ENCODE measurements at places on chromosomes 6 and 20.

DNA sequence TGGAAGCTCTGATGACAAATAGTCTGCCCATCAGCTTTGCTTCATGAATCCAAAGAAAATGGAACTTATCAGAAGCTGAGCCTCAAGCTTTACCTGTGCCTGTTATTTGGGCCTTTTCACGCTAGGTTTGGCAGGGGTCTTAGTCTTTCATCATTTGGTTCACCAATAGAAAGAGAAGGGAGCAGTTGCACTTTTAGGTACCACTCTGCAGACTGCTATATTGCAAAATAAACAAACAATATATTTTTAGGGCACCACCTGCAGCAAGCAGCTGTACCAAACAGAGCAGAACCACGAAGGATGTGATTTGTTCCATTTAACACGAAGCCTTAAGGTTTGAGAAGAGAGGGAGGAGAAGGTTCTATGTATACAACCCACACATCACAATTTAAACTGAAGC is 291.4 kb upstream of the RNF217 start:
- DNase-seq: no peak

DNA sequence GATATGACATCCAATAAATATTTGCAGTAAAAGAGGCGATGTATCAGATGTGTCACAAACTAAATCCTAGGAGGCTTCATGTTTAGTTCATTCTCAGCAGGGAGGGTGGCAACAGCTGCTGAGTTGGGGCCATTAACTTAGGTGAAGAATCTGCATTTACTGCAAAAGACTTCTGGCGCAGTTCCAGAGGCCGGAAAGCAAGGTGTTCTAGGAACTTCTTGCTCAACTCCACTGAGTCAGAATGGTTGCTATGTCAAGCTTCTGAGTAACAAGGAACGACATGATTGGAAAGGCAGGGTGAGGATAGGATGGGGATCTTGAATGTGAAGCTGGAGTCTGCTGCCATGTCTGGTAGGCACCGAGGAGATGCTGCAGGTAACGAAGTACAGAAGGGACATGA is 11.7 kb downstream of the ADNP start:
- DNase-seq: peak; percentile 16

DNA sequence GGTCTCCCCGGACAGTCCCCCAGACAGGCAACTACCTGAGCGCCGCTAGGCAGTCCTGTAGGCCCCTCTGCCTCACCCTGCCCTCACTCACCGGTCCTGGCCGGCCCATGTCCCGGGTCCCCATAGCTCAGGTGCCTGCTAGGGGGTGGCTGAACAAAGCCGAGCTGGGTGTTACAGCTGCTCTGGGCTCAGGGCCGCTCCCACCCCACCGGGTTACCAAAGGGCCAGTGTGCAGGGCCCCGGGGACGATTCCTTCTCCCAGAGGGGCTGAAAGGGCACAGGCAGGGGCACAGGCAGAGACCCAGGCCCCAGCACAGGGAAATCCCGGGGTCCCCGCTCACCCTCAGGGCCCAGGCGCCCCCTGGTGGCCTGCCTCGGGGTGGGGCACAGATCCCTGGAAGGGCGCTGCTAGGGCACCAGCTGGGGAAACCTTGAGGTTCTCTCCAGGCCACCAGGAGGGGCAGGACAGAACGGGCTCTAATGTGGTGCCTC is 118.4 kb downstream of the GRM4 start:
- peak; percentile 74 for DNase-seq

DNA sequence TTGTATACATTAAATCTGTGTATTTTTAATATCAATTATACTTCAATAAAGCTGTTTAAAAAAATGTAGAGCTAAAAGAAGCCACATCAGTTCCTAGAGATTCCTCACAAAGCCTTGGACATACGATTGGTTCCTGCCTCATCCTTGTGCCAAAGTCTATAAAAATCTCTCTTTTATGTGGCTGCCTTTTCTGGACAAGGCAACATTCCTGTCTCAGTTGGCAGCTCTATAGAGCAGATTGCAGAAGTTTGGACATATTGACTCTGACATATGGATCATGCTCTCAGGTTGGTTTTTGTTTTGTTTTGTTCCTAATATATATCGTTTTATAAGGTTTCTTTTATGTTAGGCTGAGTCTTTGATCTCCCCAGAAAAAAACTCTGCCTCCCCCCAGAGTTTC is 148.9 kb downstream of the MAFB start:
- no peak for DNase-seq

- no peak for DNase-seq
Observed at GRCh38 chr20:35166242-35166830, 5.5 kb upstream of the PROCR start.

DNA sequence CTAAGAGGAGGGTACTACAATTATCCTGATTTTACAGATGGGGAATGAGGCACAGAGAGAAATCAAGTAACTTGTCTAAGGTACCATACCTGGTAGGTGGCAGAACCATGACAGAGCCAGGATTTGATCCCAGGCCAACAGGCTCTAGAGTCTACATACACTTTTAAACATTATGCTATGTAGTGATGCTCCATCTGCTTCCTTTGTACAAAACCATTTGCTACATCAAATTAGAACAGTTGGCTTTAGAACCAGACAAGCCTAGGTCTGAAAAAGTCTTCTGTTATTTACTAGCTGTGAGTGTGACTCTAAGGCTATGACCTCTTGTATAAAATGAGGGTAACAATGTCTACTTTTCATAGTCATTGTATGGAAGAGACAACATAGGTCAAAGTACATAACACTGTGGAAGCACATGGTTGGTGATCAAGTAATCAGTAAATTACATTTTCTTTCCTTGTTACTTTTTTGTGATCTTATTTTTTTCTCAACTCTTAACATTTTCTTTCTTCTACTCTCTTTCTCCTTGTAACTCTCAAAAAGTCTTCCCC is 122.1 kb downstream of the PDSS2 start:
- no peak for DNase-seq

GRCh38 chr6:157631412-157631811 is 191.6 kb upstream of the SNX9 start:
- DNase-seq: no peak

GRCh38 chr6:54706391-54706790 is 140.2 kb upstream of the FAM83B start:
- no peak for DNase-seq

GRCh38 chr6:53573299-53573698 is 28.4 kb upstream of the GCLC start:
- DNase-seq: no peak

GRCh38 chr6:33301877-33302276 is 3.1 kb upstream of the RGL2 start:
- no peak for DNase-seq

- no peak for DNase-seq
Observed at GRCh38 chr6:100415768-100416167, 49.0 kb downstream of the SIM1 start.

- DNase-seq: no peak
Observed at GRCh38 chr20:4006640-4007039, 8.7 kb downstream of the RNF24 start.

DNA sequence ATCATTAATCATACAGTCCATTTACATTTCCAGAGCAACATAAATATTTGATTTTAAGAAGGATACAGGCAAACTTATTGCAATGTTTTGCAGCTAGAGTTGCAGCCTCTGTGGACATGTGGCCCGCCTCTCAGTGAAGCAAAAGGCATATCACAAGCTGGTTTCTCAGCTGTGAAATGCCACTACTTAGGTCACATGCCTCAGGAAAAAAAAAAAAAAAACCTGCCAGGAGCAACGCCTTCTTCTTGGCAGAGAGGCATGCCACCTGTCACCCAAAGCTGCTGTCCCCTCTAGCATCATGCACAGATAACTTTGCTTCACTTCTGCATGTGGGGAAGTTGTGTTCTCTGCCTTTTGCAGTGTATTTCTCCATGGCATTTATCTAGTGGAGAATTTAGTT is 18.5 kb downstream of the GRM1 start:
- DNase-seq: no peak

DNA sequence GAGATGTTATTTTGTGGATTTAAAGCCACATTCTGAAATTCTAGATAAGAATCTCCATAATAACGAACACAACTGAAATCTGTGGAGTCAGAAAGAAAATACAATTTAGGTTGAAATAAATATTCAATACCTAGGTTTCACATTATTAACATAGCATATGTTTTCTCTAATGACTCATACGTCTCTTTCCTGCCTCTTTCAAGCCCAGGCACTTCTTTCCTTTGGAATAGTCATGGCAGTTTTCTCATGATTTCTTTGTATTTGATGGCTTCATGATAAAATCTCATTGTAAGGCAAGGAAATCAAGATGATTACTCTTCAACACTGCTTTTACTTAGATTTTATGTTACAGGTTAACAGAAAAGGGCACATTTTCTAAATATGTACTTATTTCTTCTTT is 803.7 kb downstream of the PHF3 start:
- DNase-seq: no peak

- no peak for DNase-seq
Observed at GRCh38 chr20:432208-432607, 24.1 kb downstream of the RBCK1 start.

- DNase-seq: no peak
Observed at GRCh38 chr20:10972219-10972860, 298.5 kb upstream of the JAG1 start.

DNA sequence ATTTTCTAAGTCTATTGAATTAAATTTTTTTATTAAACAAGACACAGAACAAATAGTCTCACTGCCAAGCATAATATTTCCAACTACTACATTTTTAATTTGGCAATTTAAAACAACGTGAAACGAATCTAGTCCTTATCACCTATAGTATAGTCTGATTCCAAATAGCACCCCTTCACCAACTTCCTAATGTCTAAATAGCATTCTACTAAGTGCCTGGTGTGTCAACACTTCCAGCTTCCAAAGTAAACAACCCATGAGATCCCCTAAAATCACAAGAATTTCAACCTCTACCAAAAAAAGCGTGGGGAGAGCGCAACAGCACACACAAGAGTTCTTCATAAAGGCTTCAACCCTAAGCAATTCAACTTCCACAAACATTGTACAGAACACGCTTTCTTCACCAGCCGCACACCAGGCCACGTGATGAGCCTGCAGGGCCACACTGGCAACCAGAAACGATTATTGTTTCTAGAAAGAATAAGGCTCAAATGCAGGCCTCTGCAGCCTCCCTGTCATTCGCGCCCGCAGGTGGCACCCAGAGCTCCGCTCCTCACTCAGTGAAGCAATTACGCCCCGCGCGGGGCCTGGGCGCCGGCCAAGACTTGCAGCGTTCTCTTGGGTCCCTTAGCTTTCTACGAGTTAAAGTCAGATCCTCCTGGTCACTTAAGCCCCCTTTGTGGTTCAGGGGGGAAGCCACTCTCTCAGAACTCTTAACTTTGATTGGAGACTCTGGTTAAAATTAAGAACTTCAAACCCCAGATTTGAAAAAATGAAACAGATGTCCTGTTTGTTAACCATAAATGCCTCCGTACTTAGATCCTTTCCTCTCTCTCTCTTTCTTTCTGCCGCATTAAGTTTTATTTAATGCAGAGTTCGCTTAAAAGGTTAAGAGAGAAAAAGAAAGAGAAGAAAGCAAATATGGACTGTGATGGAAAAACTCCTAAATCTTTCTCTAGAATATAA is 18.3 kb downstream of the SIM1 start:
- no peak for DNase-seq

DNA sequence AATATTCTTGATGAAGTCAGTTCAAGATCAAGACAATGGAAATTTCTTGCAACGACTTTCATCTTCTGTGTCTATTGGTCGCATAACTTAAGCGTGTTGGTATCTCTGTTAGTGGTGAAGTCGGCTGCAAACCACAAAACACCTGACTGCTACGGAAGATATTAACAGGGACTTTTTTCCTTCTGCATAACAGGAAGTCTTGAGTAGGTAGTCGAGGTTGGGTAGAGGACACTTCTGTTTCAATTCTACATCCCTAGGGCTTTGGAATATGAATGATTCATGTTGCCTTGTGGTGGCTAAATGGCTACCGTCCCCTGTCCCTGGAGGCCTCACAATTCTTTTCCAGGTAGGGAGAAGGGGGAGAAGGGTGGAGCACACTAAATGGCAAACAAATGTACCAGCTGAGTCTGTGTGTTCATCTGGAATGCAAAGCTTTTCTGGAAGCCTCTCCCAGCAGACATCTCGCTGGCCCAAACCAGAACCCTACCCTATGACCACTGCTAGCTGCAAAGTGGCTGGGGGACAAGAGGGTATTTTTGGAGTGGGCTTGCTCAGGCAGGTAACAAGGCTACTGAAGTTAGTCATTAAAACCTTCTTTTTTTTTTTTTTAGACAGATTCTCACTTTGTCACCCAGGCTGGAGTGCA is 34.6 kb upstream of the NKX2-2 start:
- peak; percentile 63 for DNase-seq

DNA sequence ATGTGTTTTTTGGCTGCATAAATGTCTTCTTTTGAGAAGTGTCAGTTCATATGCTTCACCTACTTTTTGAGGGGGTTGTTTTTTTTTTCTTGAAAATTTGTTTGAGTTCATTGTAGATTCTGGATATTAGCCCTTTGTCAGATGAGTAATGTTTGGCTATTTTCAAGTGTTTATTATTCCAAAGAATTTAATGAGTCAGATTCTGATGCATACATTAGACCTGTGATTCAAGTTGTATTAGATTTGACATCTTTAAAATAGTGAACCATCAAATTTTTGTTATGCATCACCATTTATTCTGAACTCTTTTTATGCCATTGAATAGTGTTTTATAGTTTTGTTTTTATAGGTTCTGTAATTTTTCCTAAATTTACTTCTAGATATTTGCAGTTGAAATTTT is 319.3 kb downstream of the PKHD1 start:
- no peak for DNase-seq

DNA sequence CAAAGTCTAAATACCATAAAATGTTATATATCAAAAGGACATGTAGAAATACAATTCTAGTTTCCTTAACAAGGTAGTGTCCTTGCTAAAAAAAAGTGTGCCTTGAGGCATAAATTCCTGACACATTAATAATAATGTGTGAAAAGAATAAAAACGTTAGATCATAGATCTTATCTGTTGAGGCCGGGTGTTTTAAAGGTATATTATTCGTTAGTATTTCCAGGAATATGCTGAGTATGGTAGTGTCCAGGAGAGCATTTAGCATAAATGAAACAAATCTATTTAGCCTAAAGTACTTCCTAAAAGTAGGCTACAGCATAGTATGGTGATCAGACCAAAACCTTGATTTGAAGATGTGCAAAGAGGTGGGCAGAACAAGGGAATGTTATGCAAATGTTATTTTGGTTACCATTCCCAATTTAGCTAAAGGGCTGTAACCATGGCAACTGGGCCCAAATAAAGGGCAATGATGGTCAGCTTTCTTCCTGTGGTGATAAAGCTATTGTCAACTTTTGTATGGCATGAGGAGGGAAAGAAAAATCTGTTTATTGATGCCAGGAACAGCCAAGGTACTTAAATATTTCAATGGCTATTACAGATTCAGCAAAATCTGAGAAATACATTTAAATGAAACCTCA is 18.9 kb downstream of the MKKS start:
- no peak for DNase-seq

GRCh38 chr20:49846206-49846807 is 33.7 kb downstream of the SLC9A8 start:
- peak; percentile 64 for DNase-seq

DNA sequence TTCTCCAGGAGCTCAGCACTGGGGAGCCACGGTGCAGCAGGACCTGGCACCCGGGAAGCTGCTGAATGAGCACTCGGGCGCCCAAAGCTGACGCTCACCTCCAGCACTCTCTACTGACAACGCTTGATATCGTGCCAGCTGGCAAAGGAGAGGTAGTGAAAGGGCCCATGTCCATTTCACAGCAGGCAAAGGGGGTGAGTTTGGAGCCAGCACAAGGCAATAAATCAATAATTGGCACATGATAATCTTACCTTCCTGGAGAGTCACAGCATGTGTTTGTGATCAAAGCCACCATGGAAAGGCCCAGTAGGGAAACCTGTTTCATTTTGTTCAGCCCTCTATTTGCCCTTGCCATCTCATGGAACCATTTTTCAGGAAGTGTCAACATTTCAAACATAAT is 23.3 kb upstream of the SMIM26 start:
- DNase-seq: no peak

- no peak for DNase-seq
Observed at GRCh38 chr6:109717971-109718370, 26.9 kb downstream of the FIG4 start.
